ENCODE measurements at places on chromosomes 4 and X.

DNA sequence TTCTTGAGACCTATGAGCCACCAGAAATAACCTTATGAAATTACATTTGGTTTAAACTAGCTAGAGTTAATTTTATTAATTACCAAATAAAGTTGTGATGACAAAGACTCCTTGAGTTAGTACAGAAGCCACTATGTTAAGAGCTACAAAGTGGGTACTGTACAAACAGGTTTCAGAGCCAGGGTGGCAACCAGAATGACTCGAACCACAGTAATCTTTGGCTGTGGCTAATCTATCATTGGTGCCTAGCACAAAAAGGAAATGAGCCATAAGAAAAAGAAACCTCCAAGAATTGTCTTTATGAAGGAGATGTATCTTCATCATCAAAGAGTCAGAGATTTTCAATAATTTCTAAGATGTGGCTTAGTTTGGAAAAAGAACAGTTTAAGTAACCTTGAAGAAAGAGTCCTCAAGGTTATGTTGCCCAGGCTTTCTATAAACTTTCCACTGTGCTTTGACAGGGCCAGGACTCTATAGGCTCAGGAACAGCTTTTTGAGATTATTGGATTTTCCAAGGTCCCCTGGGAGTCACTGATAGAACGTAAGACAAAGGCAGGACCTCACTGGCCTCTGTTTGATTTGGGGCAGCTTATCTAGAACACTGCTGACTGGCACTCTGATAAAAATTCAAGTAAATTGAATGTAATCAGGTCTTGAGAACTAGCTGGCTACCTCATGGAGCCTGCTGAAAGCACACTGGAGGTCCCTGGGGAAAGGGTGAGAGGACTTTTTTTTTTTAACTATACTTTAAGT lies 777.7 kb downstream of the STIM2 start:
- DNase-seq: no peak

- DNase-seq: no peak
Measured at GRCh38 chr4:76373919-76374552, 46.9 kb downstream of the CCDC158 start.

GRCh38 chrX:1449823-1450149 lies 2.9 kb downstream of the ASMTL start:
- DNase-seq: no peak

GRCh38 chr4:144715230-144715629 lies 69.3 kb downstream of the HHIP start:
- no peak for DNase-seq

GRCh38 chr4:153220682-153221395 lies 16.6 kb downstream of the TRIM2 start:
- no peak for DNase-seq

- no peak for DNase-seq
Measured at GRCh38 chrX:47380268-47380667, 9.9 kb downstream of the ZNF157 start.

GRCh38 chrX:47296766-47297365 lies 64.1 kb downstream of the USP11 start:
- no peak for DNase-seq

DNA sequence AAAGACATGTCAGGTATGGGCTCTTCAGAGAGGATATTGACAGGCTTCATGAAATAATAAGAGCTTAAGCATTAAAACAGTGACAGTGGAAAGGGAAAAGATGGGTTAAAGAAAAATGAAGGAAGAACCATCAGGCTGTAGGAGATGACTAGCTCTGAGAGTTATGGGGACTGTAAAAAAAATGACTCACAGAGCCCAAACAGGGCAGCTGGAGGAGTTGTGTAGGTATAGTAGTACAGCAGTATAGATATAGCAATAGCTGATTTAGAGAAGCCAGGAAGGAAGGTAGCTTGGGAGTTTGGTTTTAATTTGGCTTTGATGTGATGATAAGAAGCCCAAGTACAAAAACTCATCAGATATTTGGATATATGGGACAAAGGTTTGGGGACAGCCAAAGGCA lies 66.6 kb downstream of the FREM3 start:
- DNase-seq: no peak

- peak; percentile 22 for DNase-seq
Measured at GRCh38 chrX:48761674-48762471, at the start of gene GLOD5. TSS of gene GLOD5 (plus strand) at chrX:48761747. CDS start at chrX:48761791, 44 bp downstream.

DNA sequence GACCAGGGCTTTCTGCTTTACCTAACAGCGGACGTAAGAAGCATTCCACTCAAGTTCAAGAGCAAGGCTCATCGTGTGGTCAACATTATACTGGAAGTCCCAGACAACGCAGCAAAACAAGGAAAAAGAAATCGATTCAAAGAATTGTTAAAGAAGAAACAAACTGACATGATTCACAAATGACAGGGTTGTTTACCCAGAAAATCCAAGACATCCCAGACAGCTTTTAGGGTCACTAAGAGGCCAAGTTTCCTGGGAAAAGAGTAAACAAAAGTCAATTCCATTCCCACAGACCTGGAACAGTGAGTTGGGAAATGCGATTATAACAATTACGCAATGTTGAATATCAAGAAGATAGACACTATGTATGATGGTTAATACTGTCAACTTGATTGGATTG lies 21.5 kb upstream of the HTRA3 start:
- DNase-seq: no peak

GRCh38 chr4:40309250-40309774 lies 25.8 kb upstream of the CHRNA9 start:
- peak; percentile 91 for DNase-seq

DNA sequence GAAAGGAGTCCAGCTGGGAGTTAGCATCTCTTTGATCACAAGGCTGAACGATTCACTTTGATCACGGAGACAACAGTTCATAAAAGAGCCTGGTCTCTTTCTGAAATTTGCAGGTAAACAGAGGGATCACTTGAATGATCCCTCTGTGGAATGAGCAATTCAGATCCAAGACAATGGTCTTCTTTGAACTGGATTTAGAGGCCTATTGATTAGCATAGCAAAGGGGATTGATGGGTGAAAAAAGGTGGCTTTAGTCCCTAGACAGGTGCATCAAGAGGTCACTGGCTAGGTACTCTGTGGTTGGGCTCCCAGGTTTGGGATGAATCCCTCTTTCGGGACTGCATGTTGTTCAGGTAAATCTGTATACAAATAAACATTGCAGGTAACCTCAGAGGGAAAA lies 223.8 kb upstream of the TAPT1 start:
- no peak for DNase-seq

DNA sequence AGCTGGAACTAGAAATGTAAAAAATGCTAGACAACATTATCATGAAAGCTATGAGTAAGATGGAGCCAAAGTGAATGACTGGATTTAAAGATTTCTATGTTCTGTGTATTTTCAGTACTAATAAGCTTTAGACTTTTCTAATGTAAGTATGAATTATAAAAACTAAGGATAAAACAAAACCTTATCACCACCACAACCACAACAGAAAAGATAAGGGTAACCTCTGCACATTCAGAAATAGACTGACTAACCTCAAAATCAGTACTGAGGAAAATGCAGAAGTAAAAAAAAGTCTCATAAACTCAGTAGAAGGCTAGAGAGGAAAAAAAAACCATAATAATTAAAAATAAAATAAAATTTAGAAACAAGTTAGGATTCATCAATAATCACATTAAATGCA lies 14.9 kb upstream of the UBE2NL start:
- no peak for DNase-seq

- DNase-seq: peak; percentile 60
Measured at GRCh38 chrX:134186362-134187121, 50.4 kb upstream of the CCDC160 start.

- DNase-seq: peak; percentile 53
Measured at GRCh38 chrX:130975947-130976346, 72.9 kb upstream of the ENOX2 start.

- DNase-seq: no peak
Measured at GRCh38 chr4:28228561-28229491, 1368.2 kb downstream of the STIM2 start.

- DNase-seq: no peak
Measured at GRCh38 chr4:108589961-108590360, 30.4 kb upstream of the RPL34 start.

- no peak for DNase-seq
Measured at GRCh38 chr4:54277691-54278090, 48.6 kb downstream of the PDGFRA start.

- no peak for DNase-seq
Measured at GRCh38 chr4:77125961-77126360, 31.0 kb upstream of the CCNG2 start.

GRCh38 chr4:102578819-102579218 lies 77.7 kb downstream of the NFKB1 start:
- DNase-seq: peak; percentile 9

GRCh38 chr4:77848508-77848907 lies 14.1 kb upstream of the MRPL1 start:
- DNase-seq: no peak

- peak; percentile 13 for DNase-seq
Measured at GRCh38 chr4:84697159-84697558, 114.2 kb downstream of the CDS1 start.

GRCh38 chrX:82816001-82816400 lies 692.1 kb upstream of the POU3F4 start:
- no peak for DNase-seq

- DNase-seq: no peak
Measured at GRCh38 chr4:75015627-75016026, 82.7 kb downstream of the PARM1 start.
